Activated T-helper 2 cell treated with anti-CD3 and anti-CD28 coated beads, Interferon-gamma antibody, Interleukin-2, Interleukin-4, amounts not matched to agents 10 μg/mL and 5 μg/mL and 100 μg/mL, durations not matched to agents 14 hours and 24 hours and 36 hours (primary cell): ENCODE measurements at places on chromosomes 13 and 19. TPM values are rescaled to one million over a fixed set of nuclear protein-coding genes. Genes with fewer than 3 reads are reported as not detected.

- DNase-seq: no peak
These were observed 132.5 kb downstream of the ZNF675 start for GRCh38 chr19:23554548-23554947.

The DNAJC15 gene
- total RNA-seq: 18.0 and 18.8 TPM in 2 replicates

DNA sequence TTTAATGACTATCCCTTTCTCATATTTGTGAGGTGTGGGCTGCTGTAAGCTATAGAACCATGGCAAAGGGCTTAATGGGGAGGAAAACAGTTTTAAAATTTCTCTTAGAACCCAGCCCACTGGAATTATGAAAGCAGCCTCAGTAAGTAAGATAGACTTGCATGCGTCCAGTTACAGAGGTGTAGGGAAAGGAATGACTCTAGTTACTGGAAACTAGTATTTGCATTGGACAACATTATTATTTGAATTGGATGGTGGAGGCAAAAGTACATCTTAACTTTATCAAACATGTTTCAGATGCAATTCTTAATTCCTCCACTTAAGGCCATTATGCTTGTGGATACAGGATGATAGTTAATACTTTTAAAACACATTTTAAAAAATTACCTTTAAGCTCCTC, 292.9 kb downstream of the SPRY2 start:
- DNase-seq: no peak

DNA sequence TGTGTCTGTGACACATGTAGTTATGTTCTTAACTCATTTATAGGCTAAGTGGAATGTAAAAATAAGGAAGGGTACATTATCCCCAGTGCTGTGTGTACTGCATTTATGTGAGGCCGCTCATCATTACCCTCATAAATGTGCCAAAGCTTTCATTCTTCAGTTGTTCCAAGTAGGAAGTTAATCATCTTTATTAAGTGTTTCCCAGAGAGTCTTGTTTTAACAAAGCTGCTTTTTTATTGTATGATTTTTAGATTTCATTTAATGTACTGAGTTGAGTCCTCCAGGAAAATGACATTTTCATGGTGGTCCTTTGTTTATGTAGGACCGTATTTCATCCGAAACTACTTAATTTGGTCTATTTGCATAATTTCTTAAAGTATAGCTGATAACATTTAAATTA, 379.8 kb downstream of the DLEU7 start:
- DNase-seq: no peak
